ENCODE measurements at places on chromosomes 12 and 14.

- DNase-seq, result no peak
Observed at GRCh38 chr14:62445570-62445969, 599.7 kb downstream of the KCNH5 start.

DNA sequence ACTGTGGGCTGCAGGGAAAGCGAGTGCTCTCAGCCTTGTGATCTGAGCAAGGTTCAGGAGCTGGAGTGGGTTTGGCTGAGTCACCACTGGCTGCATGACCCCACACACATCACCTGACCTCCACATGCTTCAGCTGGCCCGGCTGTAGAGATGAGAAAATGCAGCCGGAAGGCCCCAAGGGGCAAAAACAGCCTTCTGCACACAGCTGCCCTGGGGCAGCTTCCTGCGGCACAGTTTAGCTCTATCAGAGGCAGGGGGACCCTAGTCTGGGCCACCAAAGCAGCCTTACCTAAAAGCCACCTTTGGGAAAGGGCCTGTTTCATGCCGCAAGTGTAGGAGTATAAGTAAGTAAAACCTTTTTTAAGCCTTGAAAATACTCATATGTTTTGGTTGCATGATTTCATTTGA is 123.3 kb downstream of the SSPN start:
- no peak for DNase-seq

GRCh38 chr12:69738351-69739286 is at the start of gene RAB3IP:
Gene RAB3IP, plus strand, starts transcription at chr12:69738860. Its CDS starts 16,549 bp downstream, at chr12:69755409.
- DNase-seq, result peak; percentile 93

DNA sequence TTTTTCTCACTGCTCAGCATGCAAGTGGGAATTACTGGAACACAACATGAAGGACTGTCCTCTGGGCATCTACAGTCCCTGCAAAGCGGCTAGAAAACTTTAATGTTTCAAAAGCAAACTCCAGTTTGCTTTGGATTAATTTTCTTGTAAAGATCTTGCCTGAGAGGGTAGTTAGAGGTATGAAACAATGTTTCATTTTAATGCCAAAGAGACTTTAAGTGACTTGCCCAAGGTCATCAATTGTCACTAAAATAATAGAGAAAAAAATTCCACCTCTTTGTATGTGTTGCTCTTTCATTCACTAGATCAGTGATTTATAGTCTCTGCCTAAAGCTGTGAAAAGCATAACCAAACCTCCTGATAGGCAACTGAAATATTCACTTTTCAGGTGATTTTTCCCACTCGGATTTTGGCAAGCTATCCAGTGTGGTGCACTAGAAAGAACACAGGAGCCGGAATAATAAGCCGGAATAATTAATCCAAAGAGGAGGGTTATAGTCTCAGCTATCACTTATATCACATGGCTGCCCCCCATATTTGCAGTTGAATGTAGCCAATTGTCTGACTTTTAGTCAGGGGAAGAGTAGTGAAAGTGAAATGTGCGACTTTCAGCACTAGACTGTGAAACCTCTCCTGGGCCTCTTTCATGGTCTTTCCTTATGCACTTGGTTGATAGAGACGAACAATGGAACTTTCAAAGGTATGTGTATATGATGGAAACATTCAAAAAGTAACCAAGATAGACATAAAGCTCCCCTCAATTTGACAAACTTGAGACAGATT is 107.7 kb downstream of the SLC6A15 start:
- DNase-seq, result no peak

DNA sequence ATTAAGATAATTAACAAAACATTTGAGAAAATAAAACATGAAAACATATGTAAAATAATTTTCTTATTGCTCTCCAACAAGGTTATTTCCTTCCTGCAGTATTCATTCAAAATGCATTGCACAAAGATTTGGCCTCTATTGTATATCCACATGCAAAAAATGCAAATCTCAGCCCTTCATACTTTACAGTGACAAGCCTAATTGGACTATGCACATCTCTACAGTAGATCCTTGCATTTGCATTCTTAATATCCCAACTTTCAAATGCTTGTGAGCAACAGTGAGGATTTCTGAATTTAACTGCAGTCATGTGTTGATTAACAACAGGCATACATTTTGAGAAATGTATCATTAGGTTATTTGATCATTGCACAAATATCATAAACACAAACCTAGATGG is 333.7 kb downstream of the PAWR start:
- no peak for DNase-seq

DNA sequence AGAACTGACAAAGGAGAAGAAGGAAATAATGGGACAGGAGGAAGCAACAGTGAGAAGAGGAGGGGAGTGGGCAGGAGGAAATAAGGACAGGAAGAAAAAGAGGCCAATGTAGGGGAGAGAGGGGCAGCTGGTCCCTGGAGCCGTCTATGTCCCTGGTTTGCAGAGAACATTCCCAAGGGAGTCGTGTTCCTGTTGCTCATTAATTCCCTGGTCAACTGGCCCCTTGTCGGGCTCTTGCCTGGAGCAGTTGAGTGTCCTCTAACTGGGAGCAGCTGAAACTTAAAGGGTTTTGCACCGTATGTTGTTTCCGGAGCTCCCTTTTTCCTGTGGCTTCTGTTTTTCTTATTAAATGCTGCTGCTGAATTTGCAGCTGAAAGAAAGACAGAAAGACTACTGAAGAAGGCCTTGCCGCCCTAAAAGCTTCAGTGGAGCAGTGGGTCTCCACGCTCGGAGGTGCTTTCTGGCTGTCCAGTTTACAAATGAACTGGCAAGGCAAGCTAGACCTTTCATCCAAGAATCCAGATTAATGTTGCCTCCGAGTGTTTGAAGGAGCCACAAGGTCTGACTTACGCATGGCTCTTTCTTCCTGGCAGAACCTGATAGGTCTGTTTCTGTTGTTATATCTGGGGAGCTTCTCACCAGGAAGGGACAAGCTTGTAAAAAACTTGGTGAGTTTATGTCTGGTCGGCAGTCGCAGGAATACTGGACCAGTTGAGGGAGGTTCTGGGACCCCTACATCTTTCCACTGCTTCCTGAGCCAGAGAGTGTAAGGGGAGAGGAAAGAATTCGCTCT is 146.2 kb upstream of the RFLNA start:
- DNase-seq, result no peak

- no peak for DNase-seq
Observed at GRCh38 chr12:131897276-131897675, 2.9 kb downstream of the ULK1 start.

DNA sequence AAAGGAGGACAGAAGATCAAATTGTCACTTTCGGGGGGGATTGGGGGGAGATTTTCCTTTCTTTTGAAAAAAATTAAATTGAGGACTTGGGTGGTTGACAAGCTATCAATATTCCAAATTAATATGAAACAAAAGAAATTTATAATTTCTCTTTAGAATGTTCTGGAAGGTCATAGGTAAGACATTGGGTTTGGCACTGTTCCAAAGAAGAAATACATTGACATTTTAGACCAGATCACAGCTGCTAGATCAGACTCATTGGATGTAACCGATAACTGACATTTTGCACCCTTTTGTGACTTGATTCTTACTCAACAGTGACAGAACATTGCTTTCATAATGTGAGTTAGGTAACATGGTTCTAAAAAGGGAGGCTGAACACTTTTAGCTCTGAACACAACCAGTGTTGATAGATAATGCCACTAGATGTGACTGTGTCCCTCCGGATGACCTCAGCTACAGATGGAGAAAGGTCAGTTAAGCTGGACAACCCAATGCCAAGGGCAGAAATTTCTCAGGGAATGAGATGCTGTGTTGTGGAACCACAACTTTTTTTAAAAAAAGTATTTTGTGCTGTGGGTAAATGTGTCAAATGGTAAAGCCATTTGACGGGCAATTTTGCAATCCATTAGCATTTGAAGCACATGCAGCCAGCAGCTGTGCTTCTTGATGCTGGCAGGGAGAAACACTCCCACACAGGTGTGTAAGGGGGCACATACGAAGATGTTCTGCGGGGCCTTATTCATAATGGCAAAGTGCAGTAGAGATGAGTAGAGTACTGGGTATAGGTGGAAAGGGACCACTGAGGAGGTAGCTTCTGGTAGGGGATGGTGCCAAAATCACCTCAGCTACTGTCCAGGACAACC is 62.9 kb downstream of the RFX4 start:
- no peak for DNase-seq

GRCh38 chr14:20632448-20632830 is 9.1 kb downstream of the OR6S1 start:
- DNase-seq, result no peak

- DNase-seq, result no peak
Observed at GRCh38 chr14:38139926-38140325, 67.8 kb upstream of the SSTR1 start.

- no peak for DNase-seq
Observed at GRCh38 chr12:19657118-19657731, 217.9 kb downstream of the AEBP2 start.

DNA sequence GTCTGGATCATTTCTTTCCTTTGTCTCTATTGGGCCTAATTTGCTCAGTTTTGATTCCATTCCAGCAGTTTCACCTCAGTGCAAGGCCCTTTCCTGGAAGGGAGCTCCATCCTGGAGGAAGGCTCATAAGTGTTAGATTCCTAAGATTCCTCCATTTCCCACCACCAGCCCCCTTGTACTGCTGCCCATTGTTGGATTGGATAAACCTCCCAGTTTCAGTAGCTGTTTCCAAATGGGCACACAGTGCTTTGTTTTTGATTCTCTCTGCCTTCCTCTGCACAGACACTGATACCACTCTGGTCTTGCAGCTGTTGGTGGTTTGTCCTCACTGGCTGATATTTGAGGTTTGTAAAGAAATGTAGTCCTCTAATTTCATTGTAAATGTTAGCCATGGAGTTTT is 158.9 kb downstream of the SLC15A5 start:
- DNase-seq, result no peak

GRCh38 chr12:45182511-45182910 is 33.4 kb upstream of the ANO6 start:
- DNase-seq, result no peak

DNA sequence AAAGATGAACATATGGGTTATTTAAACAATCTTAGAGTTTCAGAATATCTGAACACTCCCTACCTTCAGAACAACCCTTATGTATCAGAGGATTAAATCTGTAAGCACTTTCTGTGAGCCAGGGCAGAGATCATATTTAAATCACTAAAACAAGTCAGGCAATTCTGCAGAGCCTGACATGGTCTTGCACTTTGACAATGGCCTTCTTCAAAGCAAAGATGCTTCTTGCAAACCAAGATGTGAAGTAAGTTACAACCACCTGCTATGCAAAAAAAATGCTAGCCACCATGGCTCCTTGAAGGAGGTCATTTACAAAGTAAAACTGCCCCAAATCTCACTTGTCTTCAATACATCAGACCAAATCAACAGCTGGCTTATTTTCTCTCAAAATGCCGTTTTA is 3.2 kb downstream of the PPP1CC start:
- no peak for DNase-seq

- DNase-seq, result peak; percentile 3
Observed at GRCh38 chr14:76203086-76204001, 51.6 kb downstream of the GPATCH2L start.

DNA sequence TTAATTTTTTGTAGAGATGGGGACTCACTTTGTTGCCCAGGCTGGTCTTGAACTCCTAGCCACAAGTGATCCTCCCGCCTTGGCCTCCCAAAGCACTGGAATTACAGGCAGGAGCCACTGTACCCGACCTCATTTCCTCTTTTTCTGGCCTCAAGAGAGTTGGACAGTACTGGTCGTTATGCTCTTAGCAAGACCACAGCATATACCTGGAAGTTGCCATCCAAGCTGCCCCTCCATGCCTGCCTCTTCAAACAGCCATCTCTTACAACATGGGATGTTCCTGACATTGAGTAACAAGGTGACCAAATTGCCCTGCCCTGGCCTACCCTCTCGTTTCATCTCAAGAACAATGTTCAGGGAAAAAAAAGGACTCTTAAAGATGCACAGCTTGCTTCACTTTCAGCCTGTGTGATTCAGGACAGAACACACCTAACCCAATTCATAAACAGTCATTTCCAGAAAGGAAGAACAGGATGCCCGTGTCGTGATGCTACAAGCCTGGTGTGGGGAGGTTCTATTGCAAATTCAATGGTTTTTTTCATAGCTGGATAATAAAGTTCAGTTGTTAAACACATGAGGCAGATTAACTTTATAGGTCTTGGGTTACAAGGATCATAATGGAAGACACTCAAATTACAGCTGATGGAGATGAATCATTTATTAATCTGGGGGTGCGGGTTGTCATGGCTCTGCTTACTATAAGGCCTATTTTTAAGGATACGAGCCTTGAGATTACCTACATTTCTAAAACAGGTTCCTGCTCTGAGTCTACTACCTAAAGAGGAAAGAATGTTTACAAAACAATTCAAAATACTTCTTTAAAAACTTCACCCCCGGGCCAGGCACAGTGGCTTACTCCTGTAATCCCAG is 11.9 kb downstream of the GLTP start:
- DNase-seq, result no peak

GRCh38 chr14:60637479-60638315 is 11.6 kb downstream of the SIX1 start:
- DNase-seq, result no peak

- DNase-seq, result no peak
Observed at GRCh38 chr12:74981541-74981940, 228.1 kb downstream of the KCNC2 start.

DNA sequence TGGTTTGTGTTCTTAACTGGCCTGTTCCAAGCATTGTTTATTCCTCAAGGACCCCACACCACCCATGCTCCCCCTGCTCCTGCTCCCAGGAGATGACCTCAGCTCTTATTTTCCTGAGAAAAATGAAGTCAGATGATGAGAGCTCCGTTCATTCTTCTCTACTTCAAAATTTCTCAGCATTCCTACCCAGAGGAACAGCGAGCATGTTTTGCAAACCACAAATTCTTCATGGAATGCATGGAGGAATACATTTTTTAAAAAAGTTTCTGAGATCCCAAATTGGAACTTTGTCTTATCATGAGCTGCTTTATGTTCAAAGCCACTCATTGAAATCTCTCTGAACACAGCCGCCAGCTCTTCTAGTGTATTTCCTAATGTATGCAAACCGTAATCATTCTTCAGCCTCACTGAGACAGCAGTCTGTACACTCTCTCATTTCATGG is 44.9 kb downstream of the SYNE2 start:
- DNase-seq, result no peak

DNA sequence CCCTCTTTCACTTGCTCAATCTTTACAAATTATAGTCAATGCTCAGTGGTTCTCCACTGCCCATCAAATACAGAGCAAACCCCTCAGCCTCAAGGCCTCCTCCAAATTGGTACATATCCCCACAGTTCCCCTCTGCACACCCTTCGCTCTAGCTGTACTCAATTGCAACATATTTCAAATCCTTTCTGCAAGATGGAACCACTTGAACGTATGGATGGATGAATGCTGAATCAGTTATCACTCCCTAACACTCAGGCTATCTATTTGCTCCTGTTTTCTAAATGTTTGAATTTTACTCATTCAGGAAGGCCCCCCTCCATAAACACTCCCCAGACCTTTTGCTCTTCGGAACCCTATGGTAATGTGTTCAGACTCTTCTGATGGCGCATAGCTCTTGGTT is 24.5 kb downstream of the ATG14 start:
- no peak for DNase-seq

DNA sequence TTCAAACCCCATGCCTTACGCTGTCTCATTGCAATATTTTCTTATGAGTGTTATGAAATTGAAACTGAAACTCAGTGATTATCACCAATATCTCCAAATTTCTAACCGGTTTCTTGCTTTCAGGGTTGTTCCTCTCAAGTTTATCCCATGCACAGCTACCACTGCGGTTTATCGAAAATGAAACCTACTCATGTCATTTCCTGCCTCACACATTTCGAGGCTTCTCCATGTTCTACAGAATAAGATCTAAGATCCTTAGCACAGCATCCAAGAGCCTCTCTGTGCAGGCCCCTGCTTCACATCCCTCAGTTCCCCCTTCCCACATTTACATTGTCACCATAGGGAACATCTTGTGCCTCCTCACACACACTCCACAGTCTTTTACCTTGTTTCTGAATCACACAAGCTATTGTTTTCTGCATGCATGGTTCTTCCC is 45.5 kb upstream of the FAR2 start:
- DNase-seq, result peak; percentile 24

- DNase-seq, result no peak
Observed at GRCh38 chr12:108254517-108255251, 84.4 kb downstream of the CMKLR1 start.

Measured in CD8-positive, alpha-beta T cell (primary cell).